H1 (cell line): ENCODE measurements at places on chromosomes 2 and 18. TPM values are rescaled to one million over a fixed set of nuclear protein-coding genes. Genes with fewer than 3 reads are reported as not detected.

Gene OTOF
- 0.06 TPM in 2 replicates for polyA plus RNA-seq

Gene CAPN10
- 30.7 and 44.5 TPM in 2 replicates for polyA plus RNA-seq

Gene SLC19A3
- 7.0 and 8.4 TPM in 2 replicates for polyA plus RNA-seq

Gene C2orf92
- 2.1 and 2.3 TPM in 2 replicates for polyA plus RNA-seq

Gene UGT1A10
- polyA plus RNA-seq, result not detected in 2 replicates

Gene AP1S3
- 2.9 and 3.9 TPM in 2 replicates for polyA plus RNA-seq

Gene MCFD2
- polyA plus RNA-seq, result 29.2 and 35.2 TPM in 2 replicates

Gene REG1B
- polyA plus RNA-seq, result not detected in 2 replicates

Gene FSIP2
- polyA plus RNA-seq, result 0.17 and 0.47 TPM in 2 replicates

Gene SERPINB5
- polyA plus RNA-seq, result 0.03 TPM in 1 of 2 replicates, not detected in the other

Gene PLCD4
- 0.16 and 0.21 TPM in 2 replicates for polyA plus RNA-seq

Gene PTPRN
- polyA plus RNA-seq, result 8.2 and 17.4 TPM in 2 replicates

Gene ITSN2
- polyA plus RNA-seq, result 9.3 and 9.4 TPM in 2 replicates

Gene MATN3
- polyA plus RNA-seq, result 3.0 TPM in 2 replicates

Gene RAB27B
- polyA plus RNA-seq, result 0.03 and 0.05 TPM in 2 replicates

Gene CGREF1
- 2.5 and 3.7 TPM in 2 replicates for polyA plus RNA-seq
